ENCODE measurements at places on chromosomes 2 and 18. TPM values are rescaled to one million over a fixed set of nuclear protein-coding genes. Genes with fewer than 3 reads are reported as not detected.

- no peak for DNase-seq
These were observed 9.6 kb downstream of the RPL37A start for GRCh38 chr2:216508229-216508628.

DNA sequence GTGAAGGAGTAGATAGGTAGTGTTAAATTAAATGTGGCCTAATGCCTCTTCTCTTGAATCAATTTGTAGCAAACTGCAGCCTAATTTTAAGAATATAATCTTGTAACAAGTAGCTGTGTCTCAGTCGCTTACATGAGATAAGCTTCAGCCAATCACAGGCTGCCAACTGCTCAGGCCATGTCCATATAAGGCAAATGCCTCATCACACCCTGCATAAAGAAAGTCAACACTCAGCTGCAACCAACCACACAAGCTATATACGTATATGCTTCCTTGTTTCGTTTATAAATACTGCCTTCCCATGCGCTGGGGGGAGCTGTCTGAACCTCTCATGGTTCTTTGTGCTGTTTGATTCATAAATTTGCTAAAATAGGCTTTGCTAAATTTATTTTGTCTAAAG lies 476.3 kb downstream of the TRIB2 start:
- DNase-seq: no peak

DNA sequence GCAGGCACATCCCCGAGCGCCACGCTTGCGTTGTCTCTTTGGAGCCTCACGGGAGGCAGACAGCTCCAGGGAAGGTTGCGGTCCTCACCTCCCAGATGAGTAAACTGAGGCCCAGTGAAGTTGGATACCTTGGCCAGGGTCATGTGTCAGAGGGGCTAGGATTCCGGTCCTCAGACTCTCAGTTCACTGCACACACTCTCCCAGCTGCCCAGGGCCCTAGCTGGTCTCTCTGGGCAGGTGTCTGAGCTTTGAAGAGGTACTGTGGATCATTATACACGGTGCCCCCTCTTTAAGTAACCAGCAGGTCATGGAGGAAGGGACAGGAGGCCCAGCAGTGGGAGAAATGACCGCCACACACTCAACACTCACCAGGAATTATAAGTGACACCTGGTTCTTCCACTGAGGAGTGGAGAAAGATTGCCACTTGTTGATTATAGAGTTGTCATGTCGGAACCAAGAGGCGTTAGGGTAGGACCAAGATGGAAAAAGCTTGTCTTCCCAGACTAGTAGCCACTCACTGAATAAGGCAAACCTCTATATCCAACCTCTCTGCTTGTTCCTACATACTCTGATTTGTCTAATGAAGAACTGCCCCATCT lies 588 bp downstream of the TMEM214 start:
- no peak for DNase-seq

Gene UGT1A10
- total RNA-seq: not detected

Gene RBM43
- total RNA-seq: 13.0 TPM

Gene SALL3
- total RNA-seq: not detected

Gene WDPCP
- total RNA-seq: 10.5 TPM

Measured in activated naive CD8-positive, alpha-beta T cell treated with anti-CD3 and anti-CD28 coated beads, Interleukin-2, amount 10 ng/mL, durations not matched to agents 7 days and 5 days (primary cell).